ENCODE measurements at places on chromosomes 16 and 17.
A peak's percentile ranks its signal among the peaks of the same experiment; 100 is the strongest.

GRCh38 chr16:78916928-78917545 is 683.5 kb downstream of the MAF start:
- H3K27me3 ChIP-seq, result no peaks in the 10 kb centered on the region
- no peak for DNase-seq
- no peak overlapping the region for H3K27ac ChIP-seq
- no peaks in the 10 kb centered on the region for H3K36me3 ChIP-seq
- H3K4me1 ChIP-seq, result no peaks in the 10 kb centered on the region
- no peak overlapping the region for H3K4me3 ChIP-seq

DNA sequence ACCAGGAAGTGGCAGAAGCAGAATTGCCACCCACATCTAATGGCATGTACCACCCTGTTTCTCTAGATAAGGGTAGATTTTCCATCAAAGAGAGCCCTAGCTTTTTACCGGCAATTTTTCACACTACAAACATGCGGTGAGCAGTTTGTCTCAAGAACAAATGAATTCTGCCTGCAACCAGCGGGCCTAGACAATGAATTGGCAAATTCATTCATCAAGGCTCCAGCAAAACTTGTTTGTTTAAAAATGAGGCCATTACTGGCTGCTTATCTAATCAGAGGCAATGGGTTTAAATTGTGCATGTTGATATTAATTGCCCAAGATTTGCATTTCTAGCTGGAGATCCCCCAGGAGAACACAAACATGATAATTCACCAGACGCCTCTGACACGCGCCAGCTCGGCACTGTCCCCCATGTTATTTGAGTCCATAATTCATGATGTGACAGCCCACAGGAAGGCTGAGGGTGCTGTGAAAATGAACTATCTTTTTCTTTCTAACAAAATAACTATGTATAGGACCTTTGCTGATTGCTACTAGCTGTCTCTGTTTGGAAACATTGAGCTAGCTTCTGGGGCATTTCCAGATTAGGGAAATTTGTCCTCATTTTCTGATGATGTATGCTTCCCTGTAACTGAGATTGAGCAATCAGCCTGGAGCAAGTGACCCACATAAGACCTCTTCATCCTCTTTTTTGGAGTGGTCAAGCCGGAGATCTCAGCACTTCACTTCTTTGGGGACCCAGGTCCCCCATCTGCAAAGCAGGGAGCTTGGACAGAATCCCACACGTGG is 80.8 kb downstream of the CNGB1 start:
- no peak for DNase-seq
- peak overlapping the region; percentile 14 for H3K27ac ChIP-seq
- H3K36me3 ChIP-seq, result no peaks in the 10 kb centered on the region
- H3K4me3 ChIP-seq, result no peak overlapping the region
- H3K27me3 ChIP-seq, result no peaks in the 10 kb centered on the region

- DNase-seq, result no peak
- H3K27me3 ChIP-seq, result no peaks in the 10 kb centered on the region
- no peaks in the 10 kb centered on the region for H3K4me1 ChIP-seq
- H3K27ac ChIP-seq, result no peak overlapping the region
Observed at GRCh38 chr17:73799096-73799495, 154.9 kb upstream of the SDK2 start.

GRCh38 chr16:87690911-87691685 is 74.7 kb downstream of the KLHDC4 start:
- DNase-seq, result no peak
- no peaks in the 10 kb centered on the region for H3K4me1 ChIP-seq
- no peak overlapping the region for H3K27ac ChIP-seq
- H3K36me3 ChIP-seq, result no peaks in the 10 kb centered on the region
- H3K27me3 ChIP-seq, result no peaks in the 10 kb centered on the region
- no peak overlapping the region for H3K4me3 ChIP-seq

- H3K36me3 ChIP-seq, result no peaks in the 10 kb centered on the region
- no peak overlapping the region for H3K27ac ChIP-seq
- H3K27me3 ChIP-seq, result no peaks in the 10 kb centered on the region
- no peak for DNase-seq
Observed at GRCh38 chr17:62057696-62058095, 7.4 kb downstream of the MED13 start.

- H3K36me3 ChIP-seq, result no peaks in the 10 kb centered on the region
- no peak overlapping the region for H3K4me3 ChIP-seq
- DNase-seq, result no peak
Observed at GRCh38 chr17:48494335-48494734, 36.5 kb downstream of the HOXB1 start.

DNA sequence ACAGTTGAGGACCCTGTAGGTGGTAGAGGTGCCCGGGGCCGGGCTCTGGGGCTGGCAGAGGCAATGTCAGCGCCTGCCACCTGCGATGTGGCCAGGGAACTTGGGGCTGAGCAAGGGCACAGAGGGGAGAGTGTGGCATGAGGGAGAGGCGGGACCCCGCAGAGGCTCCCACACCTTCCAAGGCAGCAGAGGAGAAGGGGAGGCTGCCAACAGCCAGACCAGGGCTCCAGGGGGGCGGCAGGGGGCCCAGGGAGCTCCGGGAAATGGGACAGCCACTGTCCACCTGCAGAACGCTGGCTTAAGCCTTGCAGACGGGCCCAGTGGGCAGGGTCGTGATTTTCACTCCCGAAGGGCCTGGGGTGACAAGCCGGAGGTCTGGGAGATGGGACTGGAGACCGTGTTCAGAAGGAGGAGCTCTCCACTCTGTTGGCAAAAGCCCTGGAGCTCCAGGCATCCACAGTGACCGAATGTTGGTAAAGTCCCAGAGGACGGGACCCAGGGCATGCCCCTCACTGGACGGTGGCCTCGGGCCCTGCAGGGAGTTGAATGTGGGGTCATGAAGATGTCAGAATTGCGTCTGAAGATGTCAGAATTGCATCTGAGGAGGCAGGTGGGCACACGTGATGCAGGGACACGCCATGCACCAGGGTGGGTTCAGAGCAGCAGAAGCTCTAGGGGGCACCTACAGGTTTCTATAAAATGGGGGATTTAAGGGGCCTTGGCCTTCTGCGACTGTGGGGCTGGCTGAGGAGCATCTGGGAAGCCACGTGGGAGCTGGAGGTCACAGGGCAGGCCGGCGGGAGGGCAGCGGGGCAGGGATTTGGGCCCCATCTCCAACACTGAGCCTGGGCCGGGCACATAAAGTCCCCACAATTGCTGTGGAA is 18.6 kb downstream of the CD7 start:
- H3K36me3 ChIP-seq, result no peaks in the 10 kb centered on the region
- H3K27ac ChIP-seq, result peak overlapping the region; percentile 98
- H3K4me1 ChIP-seq, result peaks cover 40% of the 10 kb centered on the region
- H3K27me3 ChIP-seq, result no peaks in the 10 kb centered on the region

Data from Peyer's patch (tissue), 4 donors.